ENCODE measurements at places on chromosomes 13 and 19.

DNA sequence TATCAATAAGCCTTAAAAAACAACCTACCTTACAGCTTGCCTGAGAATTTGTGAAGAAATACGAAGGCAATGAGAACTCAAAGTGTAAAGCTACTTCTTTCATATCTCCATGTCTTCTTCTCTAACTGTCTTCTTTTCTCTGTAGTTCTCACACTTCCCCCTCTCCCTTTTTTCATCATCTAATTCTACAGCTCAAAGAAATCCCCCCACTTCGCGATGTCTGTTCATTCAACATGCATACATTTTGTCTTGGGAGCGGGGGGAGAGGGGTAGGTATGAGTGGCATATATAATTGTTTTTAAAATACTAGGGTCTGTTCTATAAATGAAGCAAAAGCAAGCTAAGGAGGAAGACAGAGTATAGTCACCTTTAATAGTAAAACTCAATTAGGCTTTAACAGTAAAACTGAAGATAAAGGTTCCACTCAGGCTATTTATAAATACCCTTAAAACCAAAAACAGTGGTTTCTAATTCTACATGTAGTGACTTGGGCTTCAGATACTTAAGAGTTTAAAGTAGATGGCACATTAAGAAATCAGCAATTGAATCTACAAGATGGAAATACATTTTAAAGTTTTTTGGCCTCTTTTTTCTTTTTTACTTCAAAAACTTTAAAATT lies 106.9 kb downstream of the KLF12 start:
- DNase-seq: no peak

- DNase-seq: no peak
Measured at GRCh38 chr13:50701469-50701868, 142.0 kb downstream of the DLEU7 start.

GRCh38 chr13:36848199-36848982 lies 29.4 kb downstream of the RFXAP start:
- DNase-seq: no peak

GRCh38 chr13:42684226-42684625 lies 97.2 kb upstream of the FAM216B start:
- no peak for DNase-seq

All from inflammatory macrophage (primary cell).